ENCODE measurements at places on chromosomes 16 and 17. TPM values are rescaled to one million over a fixed set of nuclear protein-coding genes. Genes with fewer than 3 reads are reported as not detected.

Gene PRSS33
- not detected for total RNA-seq

Gene SLC5A2
- total RNA-seq: not detected

Gene BAHCC1
- total RNA-seq: 8.4 TPM

Gene OR1A1
- total RNA-seq: not detected

Gene SEPHS2
- total RNA-seq: 18.3 TPM

Gene PDXDC1
- 38.7 TPM for total RNA-seq

Gene KRTAP4-16
- not detected for total RNA-seq

Gene C1QTNF8
- total RNA-seq: not detected

Gene CPNE7
- 34.2 TPM for total RNA-seq

Gene RAP1GAP2
- 2.5 TPM for total RNA-seq
